Dermis lymphatic vessel endothelial cell (primary cell): ENCODE measurements at places on chromosomes 4 and X. TPM values are rescaled to one million over a fixed set of nuclear protein-coding genes. Genes with fewer than 3 reads are reported as not detected.

The PPARGC1A gene
- 0.34 and 0.76 TPM in 2 replicates for total RNA-seq

The ZNF280C gene
- total RNA-seq = 1.6 and 2.8 TPM in 2 replicates

The FRG2 gene
- total RNA-seq = not detected in 2 replicates

The AFF2 gene
- total RNA-seq = under 0.01 and 0.09 TPM in 2 replicates

The GUCY1B1 gene
- total RNA-seq = 11.5 and 15.5 TPM in 2 replicates

The BTK gene
- total RNA-seq = not detected in 2 replicates

The P2RY4 gene
- total RNA-seq = 0.09 TPM in 1 of 2 replicates, not detected in the other

The PDE6B gene
- total RNA-seq = 1.7 and 2.6 TPM in 2 replicates

The PHEX gene
- total RNA-seq = 0.33 and 0.43 TPM in 2 replicates

The IGSF1 gene
- under 0.01 TPM in 1 of 2 replicates, not detected in the other for total RNA-seq
